GM23248 (cell line): ENCODE measurements at places on chromosomes 2 and 18.
A peak's percentile ranks its signal among the peaks of the same experiment; 100 is the strongest.

GRCh38 chr2:64722291-64723044 is 68.8 kb upstream of the SERTAD2 start:
- DNase-seq: no peak

GRCh38 chr2:160220545-160221009 is 20.5 kb upstream of the ITGB6 start:
- DNase-seq: no peak

DNA sequence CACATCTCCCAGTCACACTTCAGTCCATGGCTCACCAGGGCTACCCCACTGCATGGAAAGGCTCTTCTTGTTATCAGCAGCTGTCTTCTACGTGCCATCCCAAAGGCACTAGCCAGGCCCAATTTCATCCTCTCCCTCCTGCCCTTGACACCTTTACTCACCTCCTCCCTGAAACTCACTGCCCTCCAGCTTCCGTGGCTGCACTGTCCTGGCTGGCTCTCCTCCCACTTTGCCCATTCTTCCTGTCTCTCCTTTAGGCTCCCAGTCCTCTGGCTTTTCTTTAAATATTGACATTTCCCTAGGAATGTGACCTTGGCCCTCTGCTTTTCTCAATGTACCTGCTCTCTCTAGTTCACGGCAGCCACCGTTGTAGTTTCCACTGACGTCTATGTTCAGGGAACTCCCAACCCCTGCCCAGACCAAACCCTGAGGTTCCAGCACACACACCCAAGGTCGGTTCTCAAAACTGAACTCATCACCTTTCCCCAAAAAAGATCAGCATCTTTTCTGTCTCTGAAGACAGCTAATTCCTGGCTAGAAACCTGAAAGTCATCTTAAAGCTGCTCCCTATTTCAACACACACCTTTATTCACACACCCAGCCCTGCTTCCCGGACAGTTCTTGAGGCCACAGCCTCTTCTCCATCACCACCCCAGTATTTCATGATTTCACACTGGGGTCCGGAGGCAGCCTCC is 36.7 kb downstream of the WDFY1 start:
- no peak for DNase-seq

- DNase-seq: no peak
Measured at GRCh38 chr2:217632043-217632442, 370.8 kb downstream of the TNS1 start.

DNA sequence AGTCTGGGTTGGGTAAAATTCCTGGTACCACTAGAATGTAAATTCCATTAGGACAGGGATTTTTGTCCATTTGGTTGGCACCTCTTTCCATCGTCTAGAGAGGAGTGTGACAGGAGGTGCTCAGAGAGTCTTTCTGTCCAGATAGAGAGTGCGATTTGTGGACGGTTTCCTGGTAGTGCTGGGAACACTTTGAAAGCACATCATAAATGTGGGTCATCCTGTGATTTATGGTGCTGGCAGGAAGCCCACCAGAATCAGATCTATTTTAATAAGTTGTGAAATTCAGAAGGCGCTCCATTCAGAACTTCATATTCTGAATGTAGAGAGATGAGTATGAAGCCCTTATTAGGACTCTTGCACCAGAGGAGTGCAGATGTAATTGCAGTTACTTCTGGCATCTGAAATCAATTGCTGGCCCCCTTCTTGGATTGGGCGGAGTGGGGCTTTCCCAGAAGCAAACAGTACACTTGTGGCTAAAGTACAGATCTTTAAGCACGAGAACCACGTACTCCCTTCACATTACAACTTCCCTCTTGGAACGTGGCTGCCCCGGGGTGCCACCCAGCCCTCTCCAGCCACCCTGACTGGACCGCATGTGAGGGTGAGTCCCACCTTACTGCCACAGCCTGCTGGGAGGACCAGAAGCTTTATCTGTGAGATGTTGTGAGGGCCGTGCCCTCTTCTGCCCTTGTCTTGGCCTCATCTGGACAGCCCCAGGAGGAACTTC is 243.2 kb downstream of the MYO3B start:
- no peak for DNase-seq

DNA sequence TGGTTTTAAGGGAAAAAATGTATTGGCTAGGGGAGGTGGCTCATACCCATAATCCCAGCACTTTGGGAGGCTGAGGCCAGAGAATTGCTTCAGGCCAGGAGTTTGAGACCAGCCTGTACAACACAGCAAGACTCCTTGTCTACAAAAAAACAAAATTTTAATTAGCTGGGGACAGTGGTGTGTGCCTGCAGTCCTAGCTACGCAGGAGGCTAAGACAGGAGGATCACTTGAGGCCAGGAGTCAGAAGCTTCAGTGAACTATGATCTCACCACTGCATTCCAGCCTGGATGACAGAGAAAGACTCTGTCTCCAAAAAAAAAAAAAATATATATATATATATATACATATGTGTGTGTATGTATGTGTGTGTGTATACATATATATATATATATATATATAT is 18.5 kb downstream of the CCDC88A start:
- DNase-seq: peak; percentile 15

DNA sequence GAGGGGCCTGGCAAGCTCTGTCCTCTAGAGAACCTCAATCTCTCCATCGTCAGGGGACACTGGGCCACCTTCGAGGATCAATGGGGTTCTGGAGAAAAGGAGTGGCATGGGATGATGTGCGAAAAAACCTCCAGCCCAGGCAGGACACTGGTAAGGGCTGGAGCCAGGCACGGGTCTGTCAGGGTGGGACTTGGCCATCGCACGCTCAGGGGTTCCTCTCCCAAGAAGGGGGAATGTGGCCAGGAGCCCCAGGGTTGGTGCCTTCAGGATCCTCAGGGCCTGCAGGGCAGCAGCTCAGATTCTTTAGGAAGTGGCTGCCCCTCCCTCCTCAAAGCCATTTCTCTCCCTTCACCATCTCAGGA is 46.8 kb upstream of the PLB1 start:
- DNase-seq: no peak

GRCh38 chr2:67667054-67667908 is 270.1 kb downstream of the ETAA1 start:
- DNase-seq: no peak

DNA sequence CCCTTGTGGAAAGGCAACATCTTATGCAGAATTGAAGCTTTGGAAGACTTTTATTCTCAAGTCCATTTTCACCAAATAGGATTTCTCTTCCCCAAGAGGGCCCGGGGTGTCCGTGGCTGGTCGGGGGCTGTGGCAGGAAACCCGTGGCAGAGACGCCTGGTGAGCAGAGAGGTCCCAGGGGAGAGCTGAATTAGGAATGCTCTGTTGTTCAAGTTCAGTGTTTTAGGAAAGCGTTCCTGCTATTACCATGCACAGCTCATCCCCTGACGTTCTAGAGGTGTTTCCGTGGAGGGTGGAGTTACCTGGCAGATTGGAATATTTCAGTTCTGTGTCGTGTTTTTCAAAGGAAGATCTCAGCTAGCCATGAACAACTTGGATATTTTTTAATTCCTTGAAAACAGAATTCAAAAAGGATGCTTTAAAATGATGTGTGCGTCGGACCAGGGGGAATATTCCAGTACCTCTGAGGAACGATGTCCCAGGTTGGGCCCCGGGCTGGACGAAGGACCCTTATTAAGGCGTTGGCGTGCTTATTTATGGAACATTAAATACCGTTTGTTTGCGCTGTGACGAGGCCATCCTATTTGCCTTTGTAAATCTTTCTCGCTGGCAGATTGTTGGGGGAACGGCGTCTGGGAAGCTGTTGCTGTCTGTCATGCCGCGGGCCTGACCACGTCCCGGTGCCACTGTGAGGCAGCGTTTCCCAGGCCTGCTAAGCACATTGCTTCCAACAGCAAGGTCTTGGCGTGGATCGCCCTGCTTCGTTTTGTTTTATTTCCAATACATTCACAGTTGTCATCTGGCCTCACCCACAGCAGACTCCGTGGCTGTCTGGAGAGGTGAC is 8.2 kb downstream of the NFATC1 start:
- peak; percentile 50 for DNase-seq

DNA sequence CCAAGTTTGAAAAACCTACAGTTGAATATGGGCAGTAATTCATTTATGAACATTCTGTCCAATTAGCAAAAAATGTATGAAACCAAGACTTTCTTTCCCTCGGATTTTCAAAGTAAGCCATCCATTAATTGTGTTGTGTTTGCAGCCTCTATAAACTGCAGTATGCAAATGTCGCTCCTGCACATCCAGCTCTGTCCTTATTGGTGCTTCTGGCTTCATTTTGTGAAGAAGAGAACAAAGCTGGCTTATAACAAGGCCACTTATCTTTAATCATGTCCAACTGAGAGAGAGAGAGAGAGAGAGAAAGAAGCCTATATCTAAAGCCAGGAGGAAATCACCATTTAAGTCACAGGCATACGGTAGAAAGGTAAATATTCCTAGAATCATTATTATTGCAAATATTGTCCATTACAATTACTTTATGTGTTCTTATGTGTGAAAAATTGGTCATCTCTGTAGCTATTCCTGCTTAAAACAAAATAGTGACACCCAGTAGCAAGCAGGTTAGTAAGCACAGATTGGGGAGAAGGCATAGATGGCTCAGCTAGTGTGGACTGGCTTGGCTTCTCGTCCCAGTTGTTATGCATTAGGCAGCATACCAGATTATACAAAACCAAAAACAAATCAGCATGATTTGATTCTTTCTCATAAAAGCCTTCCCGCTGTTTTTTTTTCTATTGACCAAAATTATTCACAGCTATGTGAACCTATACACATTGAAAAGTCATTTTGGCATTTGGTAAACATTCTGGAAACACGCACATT is 726.4 kb upstream of the SOX11 start:
- no peak for DNase-seq

- no peak for DNase-seq
Measured at GRCh38 chr18:64807560-64807959, 658.7 kb upstream of the LINC00305 start.

- no peak for DNase-seq
Measured at GRCh38 chr2:107197594-107198294, 311.8 kb upstream of the ST6GAL2 start.

DNA sequence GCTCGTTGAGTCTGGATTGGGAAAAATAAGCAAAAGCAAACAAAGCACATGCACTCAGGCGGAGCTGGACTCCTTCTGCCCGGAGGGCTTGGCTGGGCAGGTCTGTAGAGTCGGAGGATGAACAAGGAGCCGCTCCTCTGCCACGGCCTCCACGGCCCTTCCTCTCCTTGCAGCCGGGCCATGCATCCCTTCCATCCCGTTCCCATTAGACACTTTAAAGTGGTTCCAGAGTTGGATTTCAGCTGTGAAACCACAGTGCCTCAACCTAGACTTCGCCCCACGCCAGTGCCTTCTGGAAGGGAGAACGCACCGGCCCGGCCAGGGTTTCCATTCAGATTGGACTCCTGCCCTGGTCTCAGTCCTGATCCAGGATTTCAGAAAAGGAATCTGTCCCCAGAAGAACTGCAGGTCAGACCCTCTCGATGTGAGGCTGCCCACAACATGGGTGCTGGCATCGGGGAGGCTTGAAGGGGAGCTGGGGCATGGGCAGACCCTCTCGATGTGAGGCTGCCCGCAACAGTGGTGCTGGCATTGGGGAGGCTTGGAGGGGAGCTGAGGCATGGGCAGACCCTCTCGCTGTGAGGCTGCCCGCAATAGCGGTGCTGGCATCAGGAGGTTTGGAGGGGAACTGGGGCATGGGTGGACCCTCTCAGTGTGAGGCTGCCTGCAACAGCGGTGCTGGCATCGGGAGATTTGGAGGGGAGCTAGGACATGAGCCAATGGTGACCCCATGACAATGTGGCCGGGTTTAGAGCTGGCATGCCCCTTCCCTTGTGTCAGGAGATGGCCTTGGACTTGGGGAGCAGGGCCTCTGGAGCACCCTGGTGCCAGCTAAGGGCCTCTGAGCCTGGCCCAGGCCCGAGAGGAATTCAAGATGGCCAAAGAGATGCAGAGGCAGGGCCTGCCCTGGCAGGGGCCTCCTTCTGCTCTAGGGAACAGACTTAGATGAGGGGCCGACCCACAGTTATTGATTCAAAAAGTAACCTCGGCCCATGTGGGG is 304.5 kb downstream of the NDUFA10 start:
- peak; percentile 24 for DNase-seq

DNA sequence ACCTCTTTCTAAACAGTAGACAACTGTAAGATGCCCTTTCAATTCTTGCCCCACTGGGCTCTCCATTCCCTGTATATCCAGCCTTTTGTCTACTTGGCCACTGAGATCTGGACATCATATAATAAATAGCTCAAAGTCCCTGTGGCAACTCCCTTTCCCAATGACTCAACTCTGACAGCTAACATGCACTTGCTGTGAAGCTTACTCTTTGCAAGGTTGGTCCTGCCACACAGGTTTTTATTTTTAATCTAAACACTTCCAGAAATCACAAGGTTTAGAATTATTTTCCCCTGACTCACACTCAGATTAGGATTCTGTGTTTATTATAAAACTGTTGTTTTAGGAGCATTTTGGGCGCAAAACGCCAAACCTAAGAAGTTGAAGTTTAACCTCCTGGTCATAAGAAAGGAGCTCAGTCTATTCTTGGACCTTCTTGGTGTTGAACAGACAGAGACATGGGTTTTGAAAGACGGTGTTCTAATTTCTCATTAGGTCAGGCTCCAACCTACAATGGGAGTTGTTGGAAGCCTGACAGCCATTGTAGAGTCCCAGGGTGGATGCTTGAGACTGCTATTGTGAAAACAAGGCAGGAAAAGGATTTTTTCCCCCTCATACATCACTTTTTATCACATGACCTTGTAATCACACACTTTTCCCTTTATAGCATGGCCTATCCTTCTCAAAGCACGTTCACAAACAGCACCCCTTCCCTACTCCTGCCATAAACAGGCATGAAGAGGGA is 124.7 kb upstream of the SERPINE2 start:
- DNase-seq: peak; percentile 56

GRCh38 chr2:109295781-109296117 is 166.7 kb downstream of the SH3RF3 start:
- no peak for DNase-seq

- DNase-seq: no peak
Measured at GRCh38 chr2:32119161-32119560, 46.5 kb upstream of the SLC30A6 start.

DNA sequence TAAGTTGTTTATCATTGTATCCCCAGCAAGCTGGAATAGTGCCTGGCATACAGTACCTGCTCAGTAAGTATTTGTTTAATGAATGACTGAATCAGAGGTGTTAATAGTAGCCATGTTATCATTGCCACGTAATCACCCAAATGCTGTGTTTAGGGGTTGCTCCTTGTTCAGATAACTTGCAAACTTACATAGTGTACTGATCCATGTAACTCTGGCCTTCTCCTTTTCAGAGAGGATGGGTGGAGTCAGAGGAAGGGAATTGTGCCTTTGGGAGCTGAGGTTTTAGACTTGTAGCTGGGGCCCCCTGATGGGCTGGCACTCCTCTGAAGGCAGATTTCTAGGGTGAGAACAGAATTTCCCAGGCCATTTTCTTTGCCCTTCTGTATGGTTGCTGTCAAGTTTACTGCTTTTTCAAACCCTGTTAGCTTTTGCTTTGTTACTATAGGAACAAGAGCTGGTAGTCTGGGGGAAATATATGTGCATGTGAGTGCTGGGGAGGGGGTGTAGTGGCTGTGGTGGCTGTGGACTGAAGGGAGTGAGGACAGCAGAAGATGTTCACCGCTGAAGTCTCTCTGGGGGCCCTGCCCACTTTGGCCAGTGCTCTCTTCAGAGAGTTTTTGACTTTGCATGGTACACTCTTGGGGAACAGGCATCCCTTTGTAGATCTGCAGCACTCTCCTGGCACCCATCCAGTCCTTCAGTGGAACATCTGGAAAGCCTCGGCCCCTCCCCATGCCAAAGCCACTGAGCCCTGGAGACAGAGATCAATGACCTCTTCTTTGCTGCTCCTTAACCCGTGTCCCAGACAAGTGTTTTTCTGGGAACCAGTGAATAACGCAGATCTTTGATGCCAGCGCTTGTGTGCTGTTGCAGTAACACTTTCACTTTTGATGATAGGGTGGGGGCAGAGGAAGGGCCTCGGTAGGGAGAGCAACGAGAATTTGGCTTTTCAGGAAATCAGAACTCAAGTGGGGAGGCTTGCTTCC is 209.0 kb downstream of the PRKCE start:
- peak; percentile 68 for DNase-seq

- no peak for DNase-seq
Measured at GRCh38 chr2:110140401-110140800, 24.8 kb upstream of the MALL start.
